ENCODE measurements at places on chromosomes 13 and 19.

DNA sequence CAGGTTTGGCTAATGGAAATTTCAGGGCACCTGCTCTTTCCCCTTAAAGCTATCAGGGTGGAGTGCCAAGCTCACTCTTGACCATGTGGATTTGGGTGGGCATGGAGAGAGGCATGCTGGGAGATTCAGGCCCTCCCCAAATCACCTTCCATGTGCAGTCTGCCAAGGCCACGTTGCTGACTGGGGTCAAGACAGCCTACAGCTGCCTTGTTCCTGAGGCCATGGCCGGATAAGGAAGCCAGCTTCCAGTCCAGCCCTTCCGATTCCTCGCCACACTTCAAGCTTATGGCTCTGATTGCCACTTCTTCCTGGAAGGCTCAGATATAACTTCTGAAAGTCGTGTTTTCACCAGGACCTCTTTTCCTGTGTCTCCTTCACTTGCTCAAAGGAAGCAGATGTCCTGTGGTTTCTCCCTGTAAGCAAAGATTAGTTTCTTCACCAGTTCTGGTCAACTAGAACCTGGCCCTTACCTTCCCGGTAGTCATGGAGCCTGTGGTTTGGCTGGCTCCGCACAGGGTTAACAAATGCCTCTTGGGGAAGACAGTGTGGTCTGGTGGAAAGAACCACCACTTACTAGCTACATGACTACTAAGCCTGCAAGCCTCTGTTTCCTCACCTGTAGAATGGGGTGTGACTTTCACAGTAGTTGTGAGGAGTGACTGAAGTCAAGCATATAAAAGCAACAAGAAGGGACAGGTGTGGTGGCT lies 16.1 kb upstream of the TPT1 start:
- no peak for DNase-seq

DNA sequence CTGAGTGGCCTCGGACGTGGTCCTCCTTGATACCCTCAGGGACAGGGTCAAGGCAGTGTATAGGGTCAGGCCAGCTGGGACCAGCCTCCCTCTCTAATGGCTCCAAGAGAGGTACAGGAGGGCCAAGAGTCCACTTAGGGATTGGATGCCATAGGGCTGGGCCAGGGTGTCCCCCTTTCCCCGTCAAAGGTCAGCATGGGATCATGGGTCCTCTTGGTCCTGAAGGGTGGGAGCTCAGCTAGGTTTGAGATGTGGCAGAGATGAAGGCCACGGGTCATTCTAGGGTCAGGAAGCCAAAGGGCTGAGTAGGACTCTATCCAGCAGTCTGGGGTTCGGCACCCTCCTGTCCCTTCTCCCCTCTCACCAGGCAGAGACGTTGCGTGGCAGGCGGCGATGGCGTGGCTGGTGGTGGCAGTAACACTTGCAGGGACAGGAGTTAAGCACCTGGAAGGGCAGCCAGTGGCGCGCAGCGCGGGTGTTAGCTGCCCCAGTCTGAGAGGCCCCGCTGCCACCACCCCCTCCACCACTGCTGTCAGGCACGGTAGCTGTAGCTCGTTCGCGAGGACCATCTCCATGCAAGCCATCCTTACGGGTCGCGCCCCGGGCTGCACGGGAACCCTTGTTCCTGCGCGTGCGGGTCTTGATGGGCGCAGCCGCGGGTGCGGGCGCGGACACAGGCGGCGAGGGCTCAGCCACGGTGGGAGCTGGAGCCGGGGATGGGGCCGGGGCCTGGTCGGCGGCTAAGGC lies 2.6 kb downstream of the GGN start:
- no peak for DNase-seq

DNA sequence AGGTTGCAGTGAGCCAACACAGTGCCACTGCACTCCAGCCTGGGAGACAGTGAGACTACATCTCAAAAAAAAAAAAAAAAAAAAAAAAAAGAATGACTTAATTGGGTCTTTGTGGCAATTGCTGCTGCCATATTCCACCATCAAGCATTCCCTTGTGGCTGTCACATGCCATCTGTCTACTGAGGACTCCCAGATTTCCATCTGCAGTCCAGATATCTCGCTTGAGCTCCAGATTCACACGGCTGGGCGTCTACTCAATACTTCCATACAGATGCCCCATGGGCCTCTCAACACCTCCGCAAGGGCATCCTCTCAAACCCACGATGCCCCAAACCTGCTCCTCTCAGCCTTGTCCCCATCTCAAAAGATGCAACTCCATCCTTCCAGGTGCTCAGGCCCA lies 12.9 kb downstream of the TMEM143 start:
- DNase-seq: no peak

DNA sequence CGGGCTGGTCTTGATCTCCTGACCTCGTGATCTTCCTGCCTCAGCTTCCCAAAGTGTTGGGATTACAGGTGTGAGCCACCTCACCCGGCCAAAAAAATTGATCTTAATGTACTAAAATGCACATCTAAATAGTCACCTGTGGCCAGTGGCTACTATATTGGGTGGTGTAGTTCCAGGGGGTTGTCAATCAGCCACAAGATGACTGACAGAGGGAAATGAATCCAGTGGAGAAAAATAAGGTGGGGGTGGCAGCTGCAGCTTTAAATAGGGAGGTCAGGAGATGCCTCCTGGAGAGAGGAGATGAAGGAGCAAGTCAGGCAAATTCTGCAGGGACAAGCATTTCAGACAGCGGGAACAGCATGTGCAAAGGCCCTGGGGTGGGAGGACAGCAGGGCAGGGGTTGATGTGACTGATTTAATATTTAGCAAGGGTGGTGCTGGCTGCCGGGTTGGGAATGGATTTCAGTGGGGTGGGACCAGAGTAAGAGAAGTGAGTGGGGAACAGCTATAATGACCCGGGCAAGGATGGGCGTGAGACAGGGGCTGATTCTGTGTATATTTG lies 18.0 kb downstream of the TIMM13 start:
- DNase-seq: no peak

DNA sequence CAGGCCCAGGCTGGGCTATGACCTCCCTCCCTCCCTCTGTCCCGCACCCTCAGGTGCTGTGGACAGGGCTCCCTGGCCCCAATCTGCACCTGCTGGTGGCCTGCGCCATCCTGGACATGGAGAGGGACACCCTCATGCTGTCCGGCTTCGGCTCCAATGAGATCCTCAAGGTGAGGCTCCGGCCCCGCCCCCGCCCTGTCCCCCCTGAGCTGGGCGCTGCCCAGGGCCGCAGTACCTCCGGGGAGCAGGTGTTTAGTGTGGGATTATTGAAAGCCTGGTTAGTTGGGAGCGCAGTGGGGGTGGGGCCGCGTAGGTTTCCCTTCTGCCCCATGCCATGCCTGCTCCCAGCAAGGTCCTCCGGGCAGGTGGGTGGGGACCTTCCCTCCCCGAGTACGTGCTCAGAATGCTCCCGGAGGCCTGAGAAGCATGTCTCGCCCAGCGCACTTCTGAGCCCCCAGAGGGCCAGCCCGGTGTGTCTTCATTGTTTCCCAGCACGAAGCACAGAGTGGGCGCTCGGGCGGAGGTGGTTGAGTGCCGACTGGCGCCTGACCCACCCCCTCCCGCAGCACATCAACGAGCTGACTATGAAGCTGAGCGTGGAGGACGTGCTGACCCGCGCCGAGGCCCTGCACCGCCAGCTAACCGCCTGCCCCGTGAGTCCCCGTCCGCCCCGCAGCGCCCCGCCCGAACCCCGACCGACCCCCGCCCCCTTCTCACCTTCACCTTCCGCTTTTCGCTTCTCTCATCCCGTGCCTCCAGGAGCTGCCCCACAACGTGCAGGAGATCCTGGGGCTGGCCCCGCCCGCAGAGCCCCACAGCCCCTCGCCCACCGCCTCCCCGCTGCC lies 8.8 kb downstream of the IL4I1 start:
- no peak for DNase-seq

All from retinal pigment epithelial cell (primary cell).